ENCODE measurements at places on chromosomes 4 and X.

GRCh38 chrX:16160729-16161128 is 6.6 kb upstream of the MAGEB17 start:
- DNase-seq = no peak

GRCh38 chr4:87057835-87058355 is 123.1 kb downstream of the AFF1 start:
- DNase-seq = no peak

GRCh38 chr4:102420563-102421398 is 75.5 kb upstream of the SLC39A8 start:
- DNase-seq = no peak

- no peak for DNase-seq
Measured at GRCh38 chr4:74531963-74532794, 87.2 kb downstream of the AREG start.

DNA sequence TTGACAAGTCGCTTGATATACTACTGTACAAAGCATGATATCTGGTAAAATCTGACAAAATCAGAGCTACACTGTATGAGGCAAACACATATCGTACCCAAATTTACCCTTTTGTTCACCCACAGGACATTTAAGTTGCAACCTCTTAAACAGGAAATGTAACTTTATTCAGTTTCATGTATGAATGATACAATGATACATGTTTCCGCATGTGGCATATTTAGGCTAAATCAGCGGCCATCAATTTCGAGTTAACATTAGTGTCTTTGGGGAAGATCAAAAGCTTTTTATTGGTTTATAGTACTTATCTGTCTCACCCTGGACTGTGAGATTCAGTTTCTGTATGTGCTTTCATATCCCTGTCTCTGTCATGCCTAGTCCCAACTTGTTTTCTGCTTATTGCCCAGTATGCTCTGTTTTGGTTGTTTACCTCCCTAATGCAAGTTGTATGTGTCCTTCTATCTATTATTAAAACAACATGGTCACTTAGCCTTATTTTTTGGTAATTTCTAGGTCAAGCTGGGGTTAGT is 97.3 kb upstream of the HPRT1 start:
- DNase-seq = no peak

- DNase-seq = no peak
Measured at GRCh38 chrX:14073556-14073955, 43.9 kb upstream of the GEMIN8 start.

GRCh38 chrX:45849261-45849862 is 648.7 kb upstream of the DIPK2B start:
- no peak for DNase-seq

- DNase-seq = no peak
Measured at GRCh38 chrX:38548508-38548907, 12.8 kb upstream of the TSPAN7 start.

- no peak for DNase-seq
Measured at GRCh38 chrX:123450222-123450621, 266.1 kb downstream of the GRIA3 start.

GRCh38 chrX:47143894-47144625 is 442 bp downstream of the NDUFB11 start:
- peak; percentile 6 for DNase-seq

DNA sequence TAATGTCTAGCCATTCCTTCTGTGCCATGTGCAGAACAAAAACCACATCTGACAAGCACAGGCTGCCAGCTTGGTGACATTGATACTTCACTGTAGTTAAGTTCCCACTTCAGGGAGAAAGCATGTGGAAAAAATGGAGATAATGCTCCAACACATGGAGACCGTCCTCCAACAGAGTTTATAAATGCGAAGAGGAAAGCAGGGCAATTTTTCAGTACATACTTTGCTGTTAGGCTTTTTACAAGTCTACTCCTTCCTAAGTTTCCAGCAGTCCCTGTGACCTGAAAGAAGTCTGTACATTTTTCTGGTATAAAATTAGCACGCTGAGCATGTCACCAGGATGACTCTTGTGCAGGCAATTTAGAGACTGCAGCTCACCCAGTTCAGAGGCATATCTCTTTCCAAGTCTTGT is 766.9 kb upstream of the IGFBP7 start:
- DNase-seq = no peak

- no peak for DNase-seq
Measured at GRCh38 chr4:125739760-125740159, 425.0 kb downstream of the FAT4 start.

GRCh38 chr4:15117270-15117946 is 115.1 kb downstream of the CPEB2 start:
- DNase-seq = no peak

DNA sequence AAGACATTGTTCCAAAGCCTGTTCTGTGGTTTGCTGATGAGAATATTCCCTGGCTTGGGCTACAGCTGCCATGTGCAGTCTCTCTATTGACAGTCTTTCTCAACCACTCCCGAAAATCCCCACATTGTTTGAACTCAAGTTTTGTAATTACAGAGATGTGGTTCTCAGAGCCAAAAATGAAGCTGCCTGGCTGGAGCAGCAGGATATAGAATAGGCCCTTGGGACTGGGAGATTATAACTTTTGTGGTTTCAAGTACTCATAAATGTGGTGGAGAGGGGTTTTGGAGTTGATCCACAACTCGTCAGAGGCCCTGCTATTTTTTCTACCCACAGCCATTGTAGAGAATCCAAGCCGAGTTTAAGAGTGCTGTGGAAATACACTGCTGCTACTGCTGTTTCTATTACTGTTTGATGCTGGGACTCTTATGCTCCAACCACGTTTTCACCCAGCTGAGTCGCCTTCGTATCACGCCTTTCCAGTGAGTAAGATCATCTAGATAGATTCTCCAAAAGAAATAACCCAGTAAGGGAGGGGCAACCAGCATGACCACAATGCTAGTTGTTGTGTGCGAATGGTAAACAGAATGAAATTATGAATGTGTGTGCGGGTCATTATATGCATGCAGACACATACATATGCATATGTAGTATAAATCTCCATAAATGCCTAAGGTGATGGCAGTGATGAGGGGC is 57.1 kb upstream of the ATXN3L start:
- DNase-seq = no peak
